Activated T-helper 1 cell treated with anti-CD3 and anti-CD28 coated beads, Interleukin-12 subunit alpha, Interleukin-12 subunit beta, Interleukin-2, Interleukin-4 antibody, amounts not matched to agents 30 ng/mL and 10 ng/mL and 1 ng/mL, durations not matched to agents 14 hours and 24 hours and 36 hours (primary cell): ENCODE measurements at places on chromosomes 1 and 21.

GRCh38 chr1:223709598-223709997 lies 2.7 kb upstream of the CAPN2 start:
- DNase-seq = no peak

DNA sequence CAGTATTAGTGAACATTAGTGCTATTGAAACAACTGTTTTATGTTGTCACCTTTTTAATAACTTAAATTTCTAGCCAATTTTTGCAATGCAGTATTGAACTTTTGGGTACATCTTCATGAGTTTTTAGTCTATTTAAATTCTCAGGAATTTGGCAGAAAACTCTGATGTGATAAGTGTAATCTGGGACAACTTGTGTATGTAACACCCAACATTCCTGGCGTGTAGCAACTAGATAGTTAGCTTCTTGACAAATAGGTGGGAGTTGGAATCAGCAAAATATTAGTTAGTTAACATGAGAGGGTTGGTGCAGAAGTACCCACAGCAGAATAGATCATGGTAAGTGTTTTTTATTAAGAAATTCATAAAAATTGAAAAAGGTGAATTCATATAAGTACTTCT lies 111.6 kb downstream of the ITSN1 start:
- DNase-seq = no peak

GRCh38 chr1:175035865-175036264 lies 12.6 kb upstream of the MRPS14 start:
- no peak for DNase-seq

GRCh38 chr21:25857308-25858074 lies 122.7 kb downstream of the GABPA start:
- no peak for DNase-seq

DNA sequence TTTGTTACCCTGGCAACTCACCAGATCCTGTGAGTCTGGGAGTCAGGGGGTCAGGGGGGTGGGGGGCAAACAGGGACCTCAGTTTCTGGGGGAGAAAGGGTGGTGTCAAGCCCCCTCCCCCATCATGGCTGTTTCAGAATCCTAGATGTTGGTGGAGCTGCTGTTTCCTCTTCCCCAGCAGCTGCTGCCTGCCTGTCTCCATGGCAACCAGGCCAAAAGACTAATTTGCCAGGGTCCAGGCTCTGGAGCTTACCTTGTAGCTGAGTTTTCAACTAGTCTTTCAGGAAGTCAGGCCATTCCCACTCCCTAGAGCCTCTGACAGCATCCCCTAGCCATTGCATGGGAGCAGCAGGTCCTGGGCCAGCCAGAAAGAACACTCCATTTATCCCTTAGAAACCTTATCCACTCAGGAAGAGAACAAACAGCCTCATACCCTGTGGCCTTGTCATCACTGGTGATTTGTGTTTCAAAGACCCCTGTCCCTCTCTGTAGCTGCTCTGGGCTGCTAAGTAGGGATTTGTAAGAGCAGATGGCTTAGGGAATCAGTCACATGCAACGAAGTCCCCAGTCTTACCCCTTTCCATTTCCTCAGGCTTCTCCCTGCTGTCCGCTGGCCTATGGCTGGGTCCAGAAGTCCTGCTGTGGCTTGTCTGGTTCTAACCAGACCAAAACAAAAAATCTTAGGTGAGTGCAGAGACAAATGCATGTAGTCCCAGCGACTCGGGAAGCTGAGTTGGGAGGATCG lies 21.5 kb upstream of the STMN1 start:
- no peak for DNase-seq

DNA sequence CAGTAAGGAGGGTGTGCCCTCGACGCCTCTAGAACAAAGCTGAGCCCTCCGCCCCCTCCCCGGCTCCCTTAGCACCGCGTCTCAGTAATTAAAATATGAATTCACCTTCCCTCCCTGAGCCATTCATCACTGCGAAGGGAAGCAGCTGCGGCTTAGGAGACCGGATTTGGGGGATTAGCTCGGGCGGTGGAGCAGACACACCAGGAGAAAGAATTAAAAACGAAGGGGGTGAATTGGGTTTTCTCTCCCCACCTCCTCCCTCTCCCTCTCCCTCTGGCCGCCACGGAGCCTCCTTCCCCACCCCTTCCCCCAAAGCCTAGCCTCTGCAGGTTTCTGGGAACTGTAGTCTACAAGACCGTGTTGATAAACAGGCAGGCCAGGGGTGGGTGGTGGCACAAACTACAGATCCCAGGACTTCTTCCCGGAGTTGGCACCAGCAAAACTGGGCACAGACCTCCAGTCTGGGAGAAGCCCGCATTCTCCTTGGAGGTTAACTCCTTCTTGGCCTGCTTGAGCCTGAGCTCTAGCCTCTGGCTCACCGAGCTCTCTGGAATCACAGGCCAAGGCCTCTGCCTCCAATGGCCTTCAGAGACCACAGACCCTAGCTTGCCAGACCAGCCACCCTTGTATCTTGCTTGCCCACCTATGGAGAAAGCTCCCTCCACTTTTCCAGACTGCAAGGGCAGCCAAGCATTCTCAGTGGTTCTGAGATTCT lies 10.8 kb downstream of the BLACAT1 start:
- DNase-seq = no peak

DNA sequence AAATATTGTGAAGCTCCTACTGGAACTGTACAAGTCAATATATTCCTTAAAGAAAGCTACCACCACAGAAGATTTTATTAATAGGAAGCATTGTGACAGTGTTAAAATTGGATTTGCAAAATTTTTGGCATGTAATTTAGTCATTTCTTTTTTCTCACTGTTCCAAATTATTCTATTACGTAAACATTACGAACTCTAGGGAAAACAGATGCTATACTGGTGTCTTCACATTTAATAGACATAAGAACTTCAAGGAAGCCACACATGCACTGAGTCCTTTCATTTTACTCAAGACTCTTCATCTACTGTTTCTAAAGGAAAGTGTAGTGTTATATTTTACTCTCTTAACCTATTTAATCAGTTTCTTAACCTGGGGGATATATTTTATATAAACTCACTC lies 135.4 kb downstream of the HMCN1 start:
- no peak for DNase-seq

DNA sequence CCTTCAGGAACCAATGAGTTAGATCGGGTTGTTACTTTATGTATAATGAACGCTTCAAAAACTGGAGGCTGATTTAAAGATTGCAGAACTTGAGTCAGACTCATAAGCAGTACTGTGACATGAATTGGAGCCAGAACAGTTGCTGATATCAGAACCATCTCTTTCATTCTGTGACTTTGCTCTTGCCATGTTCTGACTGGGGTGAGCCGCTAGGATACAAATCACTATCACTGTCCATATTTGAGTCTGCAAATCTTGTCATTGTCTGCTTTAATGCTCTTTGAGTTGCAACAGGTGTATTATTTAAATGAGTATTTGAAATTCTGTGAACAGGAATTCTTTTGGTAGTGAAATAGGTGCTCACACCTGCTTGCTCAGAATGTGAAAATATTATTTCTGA lies 52.5 kb downstream of the LRIG2 start:
- no peak for DNase-seq

DNA sequence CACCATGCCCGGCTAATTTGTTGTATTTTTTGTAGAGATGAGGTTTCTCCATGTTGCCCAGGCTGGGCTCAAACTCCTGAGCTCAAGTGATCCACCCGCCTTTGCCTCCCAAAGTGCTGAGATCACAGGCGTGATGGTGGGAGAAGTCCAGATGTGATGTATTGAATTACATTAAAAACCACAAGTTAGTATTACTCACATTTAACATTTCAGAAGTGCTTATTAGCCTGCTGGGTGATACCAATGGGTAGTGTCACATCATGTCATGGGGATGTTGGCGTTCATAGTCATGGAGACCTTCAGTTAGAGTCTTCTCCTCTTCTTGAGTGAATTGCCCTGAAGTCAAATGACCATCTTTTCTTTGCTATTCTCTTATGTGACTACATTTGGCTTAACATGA lies 63.6 kb upstream of the VAMP3 start:
- no peak for DNase-seq

- DNase-seq = no peak
These were observed 56.8 kb upstream of the KDM4A start for GRCh38 chr1:43592974-43593683.

DNA sequence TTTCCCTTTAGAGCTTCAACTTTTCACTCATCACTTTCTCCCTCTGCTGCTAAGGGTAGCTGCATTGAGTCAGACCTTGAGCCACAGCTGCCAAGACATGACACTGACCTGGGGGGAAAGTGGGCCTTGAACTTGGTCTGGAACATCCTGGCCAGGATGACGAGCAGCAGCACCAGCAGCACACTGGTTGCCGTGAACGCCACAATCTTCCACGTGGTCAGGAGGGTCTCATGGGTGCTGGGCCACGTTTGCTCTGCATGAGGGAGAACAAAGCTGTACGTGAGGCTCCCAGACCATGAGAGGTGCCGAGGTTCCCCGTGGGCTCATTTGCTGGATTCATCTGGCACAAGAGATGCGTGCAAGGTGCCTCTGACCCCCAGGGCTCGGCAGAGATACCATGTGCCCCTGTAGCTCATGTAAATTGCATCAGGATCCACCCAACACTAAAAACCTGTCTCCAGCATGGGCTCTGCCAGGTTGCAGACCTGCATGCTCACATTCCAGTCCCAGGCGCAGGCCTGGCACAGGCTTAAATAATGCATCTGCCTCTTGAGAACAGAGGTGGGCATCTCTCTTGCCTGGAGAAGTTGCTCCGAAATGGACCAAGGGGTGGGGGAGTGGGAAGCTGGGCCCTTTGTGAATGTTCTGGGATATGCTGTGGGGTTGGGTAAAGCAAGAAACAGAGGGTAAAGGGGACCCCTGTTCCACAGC lies 84.6 kb upstream of the TLR5 start:
- DNase-seq = no peak

DNA sequence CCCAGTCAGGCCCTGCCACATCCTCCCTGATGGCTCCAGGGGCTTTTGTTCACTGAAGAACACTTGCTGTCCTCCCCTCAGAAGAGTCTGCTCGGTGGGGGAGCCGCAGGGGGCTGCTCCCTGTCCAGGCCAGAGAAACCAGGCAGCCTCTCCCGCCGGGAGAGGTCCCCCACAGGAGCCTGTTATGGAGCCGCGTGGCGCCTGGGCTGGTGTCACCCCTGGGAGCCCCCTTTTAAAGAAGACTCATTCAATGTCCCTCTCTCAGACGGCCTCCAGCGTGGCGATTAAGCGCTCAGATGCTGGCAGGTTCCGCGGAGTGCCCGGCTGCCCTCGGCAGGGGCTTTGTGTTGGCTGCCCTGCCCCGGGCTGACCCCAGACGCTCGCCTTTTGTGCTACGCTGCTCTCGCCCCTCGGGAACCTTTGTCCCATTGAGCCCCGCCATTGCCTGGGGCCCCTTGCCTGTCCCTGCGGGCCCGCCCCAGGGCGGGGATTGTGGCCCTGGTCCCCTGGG lies 43.1 kb downstream of the SKI start:
- DNase-seq = no peak

- DNase-seq = no peak
These were observed 500.7 kb upstream of the NFIA start for GRCh38 chr1:60581455-60582220.

GRCh38 chr1:36450270-36450918 lies at the start of gene OSCP1:
OSCP1 (minus strand) TSS chr1:36450451; CDS start chr1:36450369, 82 bp downstream.
- peak; percentile 86 for DNase-seq

- no peak for DNase-seq
These were observed 80.4 kb upstream of the SPATA6 start for GRCh38 chr1:48552420-48552819.

GRCh38 chr1:208170252-208170651 lies 73.9 kb downstream of the PLXNA2 start:
- DNase-seq = no peak

DNA sequence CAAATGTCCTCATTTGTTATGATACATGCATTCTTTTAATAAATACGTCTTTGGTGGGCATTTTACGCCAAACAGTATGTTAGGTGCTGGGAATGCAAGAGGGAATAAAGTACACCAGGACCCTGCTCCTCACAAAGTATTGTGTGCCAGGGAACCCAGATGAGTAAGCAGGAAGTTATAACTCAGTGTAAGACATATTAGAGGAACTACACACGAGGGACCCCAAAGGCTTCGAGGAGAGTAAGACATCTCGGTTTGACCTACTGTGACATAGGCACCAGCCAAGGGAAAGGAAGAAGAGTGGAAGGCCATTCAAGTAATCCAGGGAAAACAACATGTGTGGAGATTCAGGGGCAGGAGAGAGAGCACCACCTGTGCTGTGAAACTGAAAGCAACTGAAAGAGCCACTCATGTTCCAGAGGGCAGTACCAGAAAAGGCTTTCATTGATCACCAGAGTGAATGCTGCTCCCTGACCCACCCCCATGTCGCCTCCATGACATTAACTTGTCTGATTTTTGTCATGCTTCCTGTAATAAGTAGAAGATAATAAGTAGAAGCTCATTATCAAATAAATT lies 542.5 kb upstream of the PKN2 start:
- DNase-seq = no peak

GRCh38 chr1:152167835-152168534 lies 9.0 kb upstream of the RPTN start:
- DNase-seq = no peak

DNA sequence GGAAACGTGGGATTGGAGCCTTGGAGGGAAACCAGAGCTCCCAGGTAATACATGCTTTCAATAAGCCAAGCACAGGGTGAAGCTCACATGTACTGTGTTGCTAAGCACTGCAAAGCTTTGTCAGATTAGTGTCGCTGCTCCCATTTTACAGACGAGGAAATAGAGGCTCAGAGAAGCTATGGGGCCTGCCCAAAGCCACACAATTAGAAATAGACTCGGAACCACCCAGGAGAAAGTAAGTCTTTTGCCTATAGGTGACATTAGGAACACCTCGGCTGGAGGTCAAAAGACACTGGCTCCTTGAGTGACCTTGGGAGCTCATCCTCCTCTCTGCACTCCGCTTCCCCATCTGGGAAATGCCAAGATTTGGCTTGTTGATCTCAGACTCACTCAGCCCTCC lies 175.6 kb upstream of the ZC3H12A start:
- DNase-seq = no peak

DNA sequence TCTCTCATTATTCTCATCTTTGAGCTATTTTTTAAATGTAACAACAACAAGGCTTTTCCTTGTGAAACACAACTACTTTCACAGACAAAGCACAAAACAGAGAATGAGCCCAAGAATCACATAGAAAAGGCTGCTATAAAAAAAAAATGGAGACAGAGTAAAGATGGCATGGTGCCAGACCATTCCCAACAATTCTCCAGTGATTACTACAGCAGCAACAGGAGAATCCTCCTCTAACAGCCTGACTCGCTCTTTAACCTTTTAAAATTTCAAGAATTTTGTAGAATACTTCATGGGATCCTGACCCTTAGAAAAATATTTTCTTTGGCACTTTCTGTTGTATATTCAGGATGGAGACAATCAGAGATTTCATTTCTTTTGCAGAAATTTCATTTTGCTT lies 3.8 kb upstream of the BCAS2 start:
- no peak for DNase-seq

- no peak for DNase-seq
These were observed 93.7 kb downstream of the CTH start for GRCh38 chr1:70504821-70505193.

GRCh38 chr21:41681939-41682718 lies 84.7 kb downstream of the RIPK4 start:
- no peak for DNase-seq

DNA sequence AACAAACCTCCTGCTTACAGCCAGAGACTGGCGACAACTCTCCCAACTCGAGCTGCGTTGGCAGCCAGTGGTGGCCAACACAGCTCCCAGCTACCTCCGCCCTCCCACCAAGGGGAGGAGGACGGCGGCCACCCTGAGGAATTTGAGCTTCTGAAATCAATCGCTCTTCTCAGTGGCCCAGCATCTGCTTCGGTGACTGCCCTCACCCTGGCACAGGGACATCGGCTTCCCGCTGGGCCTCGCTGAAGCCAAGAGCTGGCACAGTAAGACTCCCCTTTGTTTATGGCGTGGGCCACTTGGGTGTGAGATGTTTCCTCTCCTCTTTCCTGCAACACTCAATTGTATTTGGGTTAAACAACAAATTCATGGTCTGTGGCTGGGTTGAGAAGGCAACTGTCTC lies 136.2 kb downstream of the ZBTB18 start:
- DNase-seq = no peak
